ENCODE measurements at places on chromosomes 1 and 21. TPM values are rescaled to one million over a fixed set of nuclear protein-coding genes. Genes with fewer than 3 reads are reported as not detected.

Gene RHEX
- not detected for total RNA-seq

Gene LRRC53
- not detected for total RNA-seq

Gene SYT6
- total RNA-seq: not detected

Gene SLC9C2
- 0.46 TPM for total RNA-seq

Gene TRAPPC10
- total RNA-seq: 22.0 TPM

All from smooth muscle cell of the umbilical artery (primary cell).